ENCODE measurements at places on chromosomes 2 and 18.
A peak's percentile ranks its signal among the peaks of the same experiment; 100 is the strongest.

DNA sequence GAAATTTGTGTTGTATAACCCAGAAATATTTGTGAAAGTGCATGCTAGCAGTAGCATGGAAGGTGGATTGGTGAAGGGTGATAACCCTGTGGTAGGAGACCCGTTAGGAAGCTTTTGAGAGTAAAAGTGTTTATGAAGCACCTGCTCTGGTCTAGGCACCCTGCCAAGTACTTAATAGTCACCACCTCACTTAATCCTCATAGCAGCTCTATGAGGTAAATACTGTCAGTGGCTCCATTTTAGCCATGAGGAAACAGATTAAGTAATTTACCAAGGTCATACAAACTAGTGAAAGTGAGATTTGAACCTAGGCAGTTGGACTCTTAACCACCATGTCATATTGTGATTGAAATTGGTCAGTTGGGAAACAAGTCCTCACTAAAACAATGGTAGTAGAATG is 66.8 kb downstream of the TET3 start:
- no peak for DNase-seq

GRCh38 chr2:69943000-69943842 is 18.2 kb downstream of the ASPRV1 start:
- no peak for DNase-seq

GRCh38 chr2:42036413-42036812 is 11.4 kb upstream of the PKDCC start:
- no peak for DNase-seq

- DNase-seq, result peak; percentile 97
Measured at GRCh38 chr2:82837588-82838304, 1621.3 kb downstream of the SUCLG1 start.

DNA sequence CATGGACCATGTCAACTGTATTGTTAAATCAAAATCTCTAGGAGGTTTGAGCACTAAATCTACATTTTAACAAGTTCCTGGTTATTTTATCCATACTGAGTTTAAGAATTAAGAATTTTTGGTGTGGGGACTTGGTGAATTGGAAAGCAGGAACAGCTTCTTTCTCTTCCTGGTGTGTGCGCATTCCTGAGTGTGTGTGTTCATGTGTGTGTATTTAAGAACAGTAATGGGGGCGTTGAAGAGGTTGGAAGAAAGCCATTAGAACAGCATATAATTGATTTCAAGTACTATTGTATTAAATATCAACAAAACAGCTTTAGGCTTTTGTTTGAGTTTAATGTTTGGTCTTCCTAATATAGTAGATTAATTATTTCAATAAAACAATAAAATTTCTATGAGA is 801.3 kb upstream of the ID2 start:
- DNase-seq, result peak; percentile 26

DNA sequence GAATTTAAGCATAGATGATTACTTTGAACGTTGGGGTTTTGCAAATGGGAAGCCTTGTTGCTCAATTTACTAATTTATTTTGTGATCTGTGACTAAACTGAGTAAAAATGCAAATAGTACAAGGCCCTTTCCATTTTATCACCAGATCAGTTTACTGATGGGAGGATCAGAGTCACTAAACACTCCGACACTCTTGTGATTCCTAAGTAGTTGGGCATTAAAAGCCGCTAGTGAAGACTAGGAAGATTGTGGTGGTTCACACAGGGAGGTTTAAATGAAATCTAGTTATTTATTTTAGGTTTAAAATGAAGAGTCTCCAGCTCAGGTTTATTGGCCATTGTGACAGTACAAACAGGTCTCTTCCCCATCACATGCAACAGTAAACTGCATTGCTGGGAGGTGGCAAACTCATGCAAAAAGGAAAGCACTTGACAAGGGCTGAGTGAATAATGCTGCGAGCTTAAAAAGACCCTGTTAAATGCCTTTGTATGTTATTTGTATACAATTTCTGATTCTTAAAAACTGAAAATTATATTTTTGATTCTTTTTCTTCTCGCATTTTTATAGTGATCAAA is 394.8 kb upstream of the FANCL start:
- no peak for DNase-seq

- no peak for DNase-seq
Measured at GRCh38 chr2:169853041-169853668, 25.9 kb downstream of the UBR3 start.

GRCh38 chr18:56038171-56039030 is 450.4 kb upstream of the TCF4 start:
- DNase-seq, result no peak

- DNase-seq, result peak; percentile 95
Measured at GRCh38 chr18:26453386-26453901, 94.9 kb downstream of the KCTD1 start.

GRCh38 chr2:11009891-11010290 is 98.2 kb downstream of the KCNF1 start:
- no peak for DNase-seq

DNA sequence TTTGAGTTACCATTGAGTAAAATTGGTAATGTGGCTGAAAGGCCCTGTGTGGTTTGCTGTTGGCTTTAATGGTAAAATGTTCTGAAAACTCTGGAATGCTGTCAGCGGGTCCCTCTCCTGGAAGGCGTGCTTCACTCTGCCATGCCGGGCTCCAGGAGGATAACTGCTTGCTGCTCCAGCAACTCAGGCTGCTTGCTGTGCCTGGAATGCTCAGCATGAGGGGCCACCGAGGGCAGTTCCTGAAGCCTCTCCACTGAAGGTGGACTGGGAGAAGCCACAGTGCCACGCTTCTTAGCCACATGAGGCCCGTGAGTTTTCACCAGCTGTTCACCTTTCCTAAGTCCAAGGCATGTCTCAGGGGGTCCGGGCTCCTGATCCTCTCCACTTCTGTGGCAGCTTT is 90.4 kb upstream of the FAM110C start:
- DNase-seq, result no peak

- DNase-seq, result no peak
Measured at GRCh38 chr2:171036532-171036931, 107.5 kb downstream of the GORASP2 start.

GRCh38 chr18:48138660-48139430 is 208.4 kb upstream of the SMAD2 start:
- DNase-seq, result no peak

DNA sequence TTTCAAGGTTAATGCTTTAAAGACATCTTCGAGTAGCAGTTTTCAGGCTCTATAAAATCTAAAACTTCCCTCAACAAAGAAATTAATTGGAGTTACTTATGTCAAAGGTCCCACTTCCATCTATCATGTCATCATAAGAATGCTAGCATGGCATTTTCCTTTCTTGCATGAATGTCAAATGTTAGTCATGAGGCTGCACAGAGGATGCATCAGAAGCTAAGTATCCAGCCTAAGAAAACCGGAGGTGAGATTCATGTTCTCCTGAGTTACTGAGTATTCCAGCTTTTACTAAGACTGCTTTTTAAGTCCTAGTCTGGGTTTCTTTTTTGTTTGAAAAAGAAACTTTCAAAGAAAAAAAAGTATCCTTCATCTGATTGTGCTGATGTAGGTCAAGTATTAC is 130.6 kb upstream of the CDH19 start:
- no peak for DNase-seq

- DNase-seq, result no peak
Measured at GRCh38 chr18:58095655-58096054, 51.6 kb downstream of the NEDD4L start.

GRCh38 chr2:72263776-72264060 is 116.1 kb upstream of the CYP26B1 start:
- no peak for DNase-seq

- DNase-seq, result no peak
Measured at GRCh38 chr2:174844295-174844708, 80.0 kb upstream of the CHRNA1 start.

DNA sequence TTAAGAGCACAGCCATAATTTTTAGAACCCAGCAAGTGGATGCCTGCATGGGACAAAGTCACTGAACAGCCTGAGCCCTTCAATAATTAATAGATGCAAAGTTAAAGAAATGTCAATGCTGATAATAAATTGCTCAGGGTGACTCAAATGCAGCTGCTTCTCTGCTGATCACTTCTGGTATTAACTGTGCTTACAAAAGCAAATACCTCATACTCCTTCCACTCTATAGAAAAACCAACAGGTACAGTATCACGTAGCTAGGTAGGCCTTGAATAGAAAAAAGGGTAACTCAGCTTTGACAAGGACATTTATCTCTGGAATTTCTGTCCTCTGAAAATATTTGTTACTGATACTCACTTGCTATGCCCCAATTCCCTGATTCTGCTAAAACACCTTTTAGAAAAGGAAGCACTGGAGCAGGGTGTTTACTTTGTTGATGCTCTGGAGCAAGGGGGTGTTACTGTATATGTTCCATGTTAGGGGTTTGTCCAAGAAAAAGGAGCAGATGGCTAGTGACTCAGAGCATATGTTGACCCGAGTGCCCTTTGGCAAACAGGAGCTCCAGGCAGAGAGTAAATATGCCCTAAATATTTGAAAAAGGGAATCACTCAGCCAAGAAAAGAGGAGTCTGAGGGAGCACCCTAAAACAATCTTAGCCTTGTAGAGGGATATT is 59.1 kb upstream of the RTN4 start:
- DNase-seq, result no peak

- no peak for DNase-seq
Measured at GRCh38 chr18:59085126-59085794, 54.4 kb upstream of the SEC11C start.

GRCh38 chr2:120421126-120421829 is 75.3 kb downstream of the INHBB start:
- DNase-seq, result no peak

DNA sequence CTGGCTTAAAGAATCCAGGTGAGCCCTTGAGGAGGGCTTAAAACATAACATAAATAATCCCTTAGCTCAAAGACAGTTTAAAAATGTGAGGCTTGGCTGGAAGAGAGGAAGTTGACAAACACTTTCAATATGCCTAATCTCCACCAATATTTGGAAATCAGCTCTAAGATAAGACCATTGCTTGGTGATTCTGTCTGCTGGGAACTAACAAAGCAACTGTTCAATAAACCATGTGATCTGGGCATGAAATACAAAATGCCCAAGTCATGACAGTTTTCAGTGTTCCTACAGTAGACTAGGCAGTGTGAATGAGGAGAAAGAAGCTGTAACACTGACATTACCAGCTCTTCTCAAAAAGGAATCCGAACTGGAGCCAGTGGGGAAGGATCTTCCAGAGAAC is 10.7 kb downstream of the MFF start:
- DNase-seq, result no peak

DNA sequence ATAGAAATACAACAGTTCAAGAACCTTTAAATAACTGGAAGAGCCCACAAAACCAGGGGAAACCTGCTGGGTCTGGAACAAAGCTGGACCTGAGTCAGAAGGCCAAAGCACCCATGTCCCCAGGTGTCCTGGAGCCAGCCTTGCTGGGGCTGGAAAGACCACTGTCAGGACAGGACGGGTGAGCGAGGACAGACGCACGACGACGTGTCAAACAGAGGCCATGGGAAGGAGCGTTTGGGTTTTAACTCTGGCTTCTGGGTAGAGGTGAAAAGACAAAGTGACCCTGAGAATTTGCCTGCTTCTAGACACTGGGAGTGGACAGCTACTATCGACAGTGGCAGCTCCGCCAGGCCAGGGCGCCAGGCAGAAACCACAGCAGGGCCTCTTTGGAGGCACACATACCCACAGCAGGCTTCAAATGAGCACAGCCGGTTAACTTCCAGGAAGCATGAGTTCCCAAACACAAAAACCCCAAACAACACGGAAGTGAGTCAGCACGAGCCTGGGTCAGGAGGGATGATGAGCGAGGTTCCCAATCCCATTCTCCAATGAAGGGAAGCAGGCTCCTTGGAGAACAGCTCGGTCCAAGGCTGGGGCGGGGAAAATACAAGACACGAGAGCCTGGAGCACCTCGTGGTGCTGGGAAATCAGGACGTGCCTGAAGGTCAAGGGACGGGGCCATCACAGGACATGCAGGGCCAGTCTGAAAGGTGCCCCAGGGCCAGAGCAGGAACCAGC is 208.0 kb downstream of the TWIST2 start:
- no peak for DNase-seq

DNA sequence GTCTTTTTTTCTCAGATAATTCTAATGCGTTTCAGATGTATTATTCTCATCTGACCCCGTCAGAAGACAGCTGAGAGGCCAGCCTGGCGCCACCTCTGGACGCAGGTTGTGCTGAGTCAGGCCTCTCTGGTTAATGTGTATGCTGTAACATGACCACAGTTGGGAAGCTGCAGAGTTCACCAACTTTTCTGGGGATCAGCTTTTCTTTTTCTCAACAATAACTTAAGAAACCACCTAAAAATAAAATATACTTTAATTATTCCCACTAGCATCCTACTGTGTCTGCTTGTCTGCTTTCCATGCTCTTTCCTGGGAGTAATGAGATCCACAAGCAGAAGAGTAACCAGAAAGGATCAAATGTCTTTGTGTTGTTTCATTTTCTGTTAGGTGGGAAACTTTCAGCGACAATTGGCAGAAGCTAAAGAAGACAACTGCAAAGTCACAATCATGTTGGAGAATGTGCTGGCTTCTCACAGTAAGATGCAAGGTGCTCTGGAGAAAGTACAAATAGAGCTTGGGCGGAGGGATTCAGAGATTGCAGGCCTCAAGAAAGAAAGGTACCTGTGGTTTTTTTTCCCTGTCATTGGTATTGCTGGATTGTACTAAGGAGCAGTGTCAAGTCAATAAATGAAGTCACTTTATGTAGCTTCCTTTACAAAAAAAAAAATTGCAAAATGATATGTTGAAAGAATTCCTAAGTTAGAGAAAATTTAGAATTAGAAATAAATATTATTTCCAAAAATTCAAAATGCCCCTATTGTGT is 79.8 kb downstream of the CCDC150 start:
- DNase-seq, result peak; percentile 62

DNA sequence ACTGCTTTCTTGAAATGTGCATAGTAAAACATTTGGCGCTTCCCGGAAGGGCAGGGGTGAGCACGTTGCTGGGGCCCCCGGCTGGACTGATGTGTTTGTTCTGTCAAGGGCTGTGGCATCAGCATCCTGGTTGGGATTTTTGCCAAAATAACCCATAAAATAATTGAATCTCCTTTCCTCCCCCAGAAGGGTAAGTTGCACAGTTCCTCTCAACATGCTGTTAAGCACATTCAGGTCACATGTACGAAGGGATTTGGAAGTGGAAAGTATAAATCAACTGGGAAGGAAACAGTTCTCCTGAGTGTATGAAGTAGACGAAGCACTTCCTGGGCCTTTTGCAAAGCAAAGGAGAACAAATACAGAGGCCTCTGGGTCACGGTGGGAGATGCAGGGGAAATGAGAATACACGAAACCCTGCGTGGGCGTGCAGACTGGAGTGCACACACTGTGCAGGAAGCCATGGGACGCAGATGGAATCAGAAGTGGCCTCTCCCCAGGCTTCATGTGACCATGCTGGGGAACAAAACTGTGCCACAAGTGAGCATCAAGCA is 183.9 kb downstream of the LPIN1 start:
- DNase-seq, result no peak

- peak; percentile 27 for DNase-seq
Measured at GRCh38 chr2:227164763-227165291, 403 bp downstream of the COL4A3 start.

DNA sequence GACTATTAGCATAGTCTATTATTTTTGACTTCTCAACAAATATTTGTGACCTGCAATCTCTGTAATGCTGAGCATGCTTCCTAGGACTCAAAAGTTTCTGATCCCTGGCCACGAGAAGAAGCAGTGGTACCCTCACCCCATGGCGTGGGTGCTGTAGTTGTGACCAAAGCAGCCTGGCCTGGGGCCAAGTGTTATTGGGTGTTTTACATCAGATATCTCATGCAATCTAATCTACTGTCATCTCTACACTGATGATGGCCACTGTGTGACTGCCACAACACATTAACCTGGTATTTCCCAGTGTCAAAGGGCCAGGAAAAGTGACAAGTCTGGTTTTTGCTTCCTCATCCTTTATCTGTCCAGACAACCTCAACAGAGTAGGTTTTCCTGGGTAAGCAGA is 80.8 kb upstream of the WIPF1 start:
- no peak for DNase-seq
